ENCODE measurements at places on chromosomes 1 and 21.

GRCh38 chr1:115280064-115280463 is 58.0 kb downstream of the NGF start:
- no peak for DNase-seq

DNA sequence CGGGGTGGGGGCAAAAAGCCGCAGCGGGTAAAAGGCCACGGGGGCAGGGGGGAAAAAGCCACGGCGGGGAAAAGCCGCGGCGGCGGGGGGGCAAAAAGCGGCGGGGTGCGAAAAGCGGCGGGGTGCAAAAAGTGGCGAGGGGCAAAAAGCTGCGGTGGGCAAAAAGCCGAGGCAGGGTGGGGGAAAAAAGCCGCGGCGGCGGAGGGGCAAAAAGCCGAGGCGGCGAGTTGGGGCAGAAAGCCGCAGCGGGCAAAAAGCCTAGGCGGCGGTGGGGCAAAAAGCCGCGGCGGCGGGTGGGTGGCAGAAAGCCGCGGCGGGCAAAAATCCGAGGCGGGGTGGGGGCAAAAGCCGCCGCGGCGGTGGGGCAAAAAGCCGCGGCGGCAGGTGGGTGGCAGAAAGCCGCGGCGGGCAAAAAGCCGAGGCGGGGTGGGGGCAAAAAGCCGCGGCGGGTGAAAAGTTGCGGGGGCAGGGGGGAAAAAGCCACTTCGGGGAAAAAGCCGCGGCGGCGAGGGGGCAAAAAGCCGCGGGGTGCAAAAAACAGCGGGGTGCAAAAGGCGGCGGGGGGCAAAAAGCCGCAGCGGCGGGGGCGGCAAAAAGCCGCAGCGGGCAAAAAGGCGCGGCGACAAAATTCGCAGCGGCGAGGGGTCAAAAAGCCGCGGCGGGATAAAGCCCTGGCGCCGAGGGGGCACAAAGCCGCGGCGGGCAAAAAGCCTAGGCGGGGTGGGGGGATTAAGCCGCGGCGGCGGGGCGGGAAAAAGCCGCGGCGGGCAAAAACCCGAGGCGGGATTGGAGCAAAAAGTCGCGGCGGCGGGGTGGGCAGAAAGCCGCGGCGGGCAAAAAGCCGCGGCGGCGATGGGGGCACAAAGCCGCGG is 3901.2 kb downstream of the SRGAP2C start:
- DNase-seq: no peak

DNA sequence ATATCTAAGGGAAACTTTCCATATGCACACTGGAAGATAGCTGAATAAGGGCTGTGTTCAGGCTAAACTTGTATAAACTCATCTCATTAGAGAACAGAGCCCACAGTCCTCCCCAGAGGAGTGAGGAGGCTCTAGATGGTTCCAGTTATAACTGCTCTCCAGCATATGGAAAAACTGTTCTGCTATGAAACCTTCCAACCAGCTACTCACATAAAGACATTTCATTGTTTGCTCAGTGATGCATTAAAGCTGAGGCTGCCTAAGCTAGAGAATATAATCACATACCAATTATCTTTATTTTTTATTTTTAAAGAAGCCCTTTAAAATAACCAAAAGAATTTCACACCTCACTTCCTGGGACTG is 13.3 kb downstream of the AHCYL1 start:
- DNase-seq: no peak

GRCh38 chr1:7011826-7012225 is 226.6 kb downstream of the CAMTA1 start:
- DNase-seq: no peak

DNA sequence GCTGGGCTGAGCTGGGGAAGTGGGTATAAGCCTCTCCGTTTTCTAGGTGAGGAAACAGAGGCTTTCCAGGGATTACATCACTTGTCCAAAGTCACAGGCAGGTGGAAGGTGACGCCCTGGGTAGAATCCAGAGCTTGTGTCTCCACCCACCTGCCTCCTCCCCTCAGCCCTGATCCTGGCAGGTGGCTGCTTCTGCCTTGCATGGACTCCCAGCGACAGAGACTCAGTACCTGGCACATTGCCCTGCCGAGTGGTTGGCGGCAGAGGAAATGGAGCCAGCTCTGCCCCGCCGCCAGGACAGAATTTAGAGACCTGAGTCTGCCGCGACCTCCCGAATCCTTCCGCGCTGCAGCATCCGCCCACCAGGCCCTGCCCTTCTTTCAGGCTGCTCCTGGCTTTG is 2.1 kb downstream of the PLA2G2E start:
- no peak for DNase-seq

DNA sequence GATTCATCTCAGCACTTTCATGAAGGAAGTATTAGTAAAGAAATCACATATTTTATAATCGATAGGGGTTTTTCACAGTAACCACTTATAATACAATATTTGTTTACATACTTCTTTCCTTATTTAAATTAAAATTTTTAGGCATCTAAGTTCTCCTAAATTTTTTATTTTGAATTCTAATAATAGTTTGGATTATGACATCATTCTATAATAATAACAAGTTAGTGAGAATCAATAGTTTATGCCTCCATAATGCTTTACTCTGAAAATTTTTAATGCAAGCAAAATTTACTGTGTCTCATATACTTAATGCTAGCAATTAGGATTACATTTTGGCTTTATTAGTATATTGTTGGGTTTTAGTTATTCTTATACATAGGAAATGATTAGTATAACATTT is 252.2 kb downstream of the ZP4 start:
- DNase-seq: no peak

DNA sequence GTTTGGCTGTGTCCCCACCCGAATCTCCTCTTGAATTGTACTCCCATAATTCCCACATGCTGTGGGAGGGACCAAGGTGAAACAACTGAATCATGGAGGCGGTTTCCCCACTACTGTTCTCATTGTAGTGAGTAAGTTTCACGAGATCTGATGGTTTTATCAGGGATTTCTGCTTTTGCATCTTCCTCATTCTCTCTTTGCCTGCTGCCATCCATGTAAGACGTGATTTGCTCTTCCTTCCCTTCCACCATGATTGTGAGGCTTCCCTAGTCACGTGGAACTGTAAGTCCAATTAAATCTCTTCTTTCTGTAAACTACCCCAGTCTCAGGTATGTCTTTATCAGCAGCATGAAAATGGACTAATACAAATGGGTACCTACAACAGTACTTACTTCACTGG is 73.5 kb downstream of the PIK3R3 start:
- DNase-seq: no peak

- DNase-seq: no peak
Measured at GRCh38 chr21:14545906-14546480, at the start of gene SAMSN1. Gene SAMSN1, minus strand, starts transcription at chr21:14546315. Its CDS starts 54 bp downstream, at chr21:14546261.

DNA sequence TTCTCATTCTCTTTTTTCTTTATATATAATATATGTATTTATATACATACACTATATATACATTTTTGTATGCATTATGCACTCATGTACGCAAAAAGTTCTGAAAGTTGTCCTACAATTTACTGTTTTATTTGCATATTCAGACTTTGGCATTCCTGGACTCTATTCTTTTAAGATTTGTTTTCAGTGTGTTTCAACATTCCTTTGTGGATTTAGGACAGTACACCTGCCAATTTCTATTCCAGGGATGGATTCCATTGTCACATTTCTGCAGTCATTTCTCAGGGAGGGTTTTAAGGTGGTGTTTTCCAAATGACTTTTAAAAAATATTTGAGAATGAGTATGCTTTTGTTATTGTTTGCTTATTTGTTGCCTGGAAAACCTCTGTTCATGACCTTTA is 76.2 kb downstream of the TPR start:
- no peak for DNase-seq

GRCh38 chr1:117633423-117633822 is 27.6 kb downstream of the TENT5C start:
- no peak for DNase-seq

GRCh38 chr1:221517961-221518360 is 223.9 kb downstream of the DUSP10 start:
- DNase-seq: no peak

GRCh38 chr1:177784936-177785335 is 184.9 kb downstream of the SEC16B start:
- DNase-seq: no peak

GRCh38 chr1:155504207-155504606 is 58.4 kb downstream of the ASH1L start:
- DNase-seq: no peak

DNA sequence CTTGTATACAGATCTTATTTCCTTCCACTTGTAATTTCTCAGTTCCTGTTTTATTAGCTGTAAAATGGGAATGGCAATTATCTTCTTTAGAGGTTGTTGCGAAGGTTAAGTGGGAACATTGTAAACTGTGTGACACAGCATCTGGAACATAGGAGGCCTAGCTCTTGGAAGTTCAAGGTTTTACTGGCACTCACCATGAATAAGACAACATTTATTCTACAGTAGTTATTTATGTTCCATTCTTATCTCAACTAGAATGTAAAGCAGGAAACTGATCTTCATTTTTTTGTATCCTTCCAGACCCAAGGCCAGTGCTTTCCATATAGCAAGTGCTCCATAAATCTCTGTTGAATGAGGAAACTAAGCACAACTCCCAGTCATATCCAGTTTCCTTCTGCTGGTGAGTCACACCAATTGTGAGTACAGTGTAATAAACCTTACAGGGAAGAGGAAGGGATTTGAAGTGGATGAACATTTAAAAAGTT is 1.4 kb downstream of the BCL10 start:
- DNase-seq: no peak

- DNase-seq: peak; percentile 36
Measured at GRCh38 chr1:109803901-109804331, 40.2 kb upstream of the EPS8L3 start.

- DNase-seq: peak; percentile 8
Measured at GRCh38 chr1:53655931-53656746, 82.8 kb downstream of the GLIS1 start.

GRCh38 chr1:62384276-62385005 is 52.4 kb upstream of the USP1 start:
- DNase-seq: no peak

DNA sequence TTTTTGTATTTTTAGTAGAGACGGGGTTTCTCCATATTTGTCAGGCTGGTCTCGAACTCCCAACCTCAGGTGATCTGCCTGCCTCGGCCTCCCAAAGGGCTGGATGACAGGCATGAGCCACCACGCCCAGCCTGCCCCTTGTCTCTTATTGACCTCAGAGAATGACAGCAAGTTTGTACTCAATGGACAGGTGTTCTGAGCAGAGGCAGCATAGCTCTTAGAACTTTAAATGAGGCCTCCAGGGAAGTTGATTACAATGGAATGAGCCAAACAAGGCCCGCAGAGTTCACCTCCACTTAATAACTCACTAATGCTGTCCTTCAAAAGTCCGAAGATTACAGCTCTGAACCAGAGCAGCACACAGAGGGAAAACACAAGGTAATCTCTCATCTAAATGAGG is 10.9 kb downstream of the TMPRSS2 start:
- DNase-seq: no peak

DNA sequence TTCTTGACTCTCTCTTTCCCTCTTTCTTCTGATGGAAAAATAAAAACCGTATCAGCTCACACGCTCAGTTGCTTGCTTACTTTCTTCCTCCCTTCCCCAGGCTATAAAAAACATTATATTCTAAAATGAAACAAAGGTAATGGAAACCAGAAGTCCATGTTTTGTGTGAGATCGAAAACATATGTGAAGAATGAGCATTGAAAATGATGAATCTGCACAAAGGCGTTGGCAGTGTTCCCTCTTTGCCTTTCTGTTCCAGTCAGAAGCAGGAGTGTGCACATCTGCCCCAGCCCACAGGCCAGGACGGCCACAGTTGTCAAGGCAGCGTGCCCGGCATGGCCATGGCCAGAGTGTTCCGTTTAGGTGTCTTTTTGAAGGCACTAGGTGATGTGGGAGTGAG is 185.3 kb upstream of the USP24 start:
- DNase-seq: no peak

DNA sequence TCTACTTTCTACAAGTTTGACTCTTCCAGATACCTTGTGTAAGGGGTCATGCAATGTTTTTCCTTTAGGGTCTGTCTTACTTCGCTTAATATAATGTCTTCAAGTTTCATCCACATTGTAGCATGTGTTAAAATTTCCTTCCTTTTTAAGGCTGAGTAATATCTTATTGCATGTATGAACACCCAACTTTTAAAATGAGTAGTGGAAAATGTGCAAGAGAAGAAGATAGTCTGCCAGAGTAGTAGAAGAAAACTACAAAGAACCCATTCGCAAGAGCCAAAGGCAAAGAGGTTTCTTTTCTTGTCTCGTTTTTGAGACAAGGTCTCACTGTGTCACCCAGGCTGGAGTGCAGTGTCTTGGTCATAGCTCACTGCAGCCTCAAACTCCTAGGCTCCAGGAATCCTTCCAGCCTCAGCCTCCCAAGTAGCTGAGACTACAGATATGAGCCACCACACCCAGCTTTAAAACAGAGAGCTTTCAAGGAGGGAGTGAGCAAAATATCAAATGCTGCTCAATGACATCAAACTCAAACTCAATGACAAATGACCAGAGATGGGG is 9.4 kb downstream of the IL23R start:
- DNase-seq: no peak

GRCh38 chr1:92461364-92462097 is 25.2 kb downstream of the GFI1 start:
- no peak for DNase-seq

- no peak for DNase-seq
Measured at GRCh38 chr1:175129644-175129996, 62.0 kb downstream of the TNN start.

DNA sequence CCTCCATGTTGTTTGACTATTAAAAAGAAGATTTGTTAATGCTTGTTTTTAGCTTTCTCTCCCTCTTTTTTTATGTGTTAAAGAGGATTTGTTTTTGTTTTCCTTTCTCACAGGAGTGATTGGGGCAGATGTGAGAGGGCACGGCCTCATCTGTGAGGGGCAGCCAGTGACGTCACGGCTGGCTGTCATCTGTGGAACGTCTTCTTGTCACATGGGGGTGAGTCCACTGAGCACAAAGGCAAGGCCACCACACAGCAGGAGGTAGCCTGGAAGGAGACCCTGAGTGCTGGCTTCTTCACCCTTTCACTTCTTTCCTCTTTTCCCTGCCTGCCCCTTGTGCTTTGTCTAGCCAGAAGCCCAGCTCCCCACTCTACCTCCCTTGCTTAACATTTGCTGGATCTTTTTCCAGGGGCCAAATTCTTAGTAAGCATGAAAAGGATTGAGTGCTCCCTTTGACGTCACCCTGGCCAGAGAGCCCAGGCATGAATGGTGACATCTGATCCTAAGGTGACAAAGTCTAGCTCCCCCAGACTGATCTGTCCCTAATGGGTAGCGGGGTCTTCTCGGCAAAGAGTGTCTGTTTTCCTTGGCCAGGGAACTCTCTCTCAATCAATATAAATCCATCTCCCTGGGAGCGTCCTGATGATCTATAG is 257.2 kb downstream of the FGGY start:
- no peak for DNase-seq

DNA sequence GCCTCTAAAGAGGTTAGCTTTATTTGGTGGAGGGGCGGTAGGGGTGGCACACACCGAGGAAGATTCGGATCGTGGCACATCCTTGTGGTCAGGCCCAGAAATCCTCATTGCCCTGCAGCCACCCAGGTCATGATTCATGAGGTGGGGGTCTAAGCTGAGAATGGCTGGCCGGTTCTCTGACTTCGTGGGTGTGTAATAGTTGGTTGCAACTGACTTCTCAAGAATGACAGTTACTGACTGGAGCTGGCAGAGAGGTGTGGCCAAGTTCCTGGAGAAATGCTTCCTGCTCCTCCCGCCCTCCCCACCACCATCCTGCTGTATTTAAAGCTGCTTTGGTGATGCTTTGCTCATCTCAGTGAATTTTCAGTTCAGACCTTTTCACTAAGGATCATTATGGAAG is 198.6 kb downstream of the KIF26B start:
- no peak for DNase-seq

All from dorsolateral prefrontal cortex (tissue), 122 donors.